Hematopoietic multipotent progenitor cell treated with erythropoietin and hydrocortisone succinate and interleukin-3 and kit ligand, for 17 days (in vitro differentiated cells): ENCODE measurements at places on chromosomes 11 and 22.

DNA sequence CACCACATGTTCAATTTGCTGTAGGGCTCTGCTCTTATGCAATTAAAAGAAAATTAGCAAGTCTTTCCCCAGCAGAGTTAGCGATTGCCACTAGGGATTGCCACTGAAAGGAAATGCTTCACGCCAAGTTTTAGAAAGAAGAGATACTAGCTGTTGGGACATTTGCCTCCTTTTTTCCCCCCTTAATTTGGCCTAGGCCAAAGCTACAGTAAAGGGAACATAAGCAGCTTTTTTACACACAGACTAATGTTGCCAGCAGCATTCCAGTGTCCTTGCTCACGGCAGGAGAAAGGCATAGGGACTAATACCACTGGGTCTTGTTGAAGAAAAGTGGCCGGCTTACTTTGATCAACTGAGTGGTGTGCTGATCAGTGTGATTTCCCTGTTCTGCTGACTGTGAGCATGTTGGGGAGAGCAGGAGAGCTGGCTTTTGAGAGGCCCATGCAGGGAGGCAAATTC lies 71.2 kb downstream of the PHF21A start:
- DNase-seq = no peak

GRCh38 chr11:71501071-71501985 lies 25.7 kb upstream of the KRTAP5-7 start:
- no peak for DNase-seq

- DNase-seq = no peak
Measured at GRCh38 chr22:43998679-43999264, 25.3 kb upstream of the PARVB start.

DNA sequence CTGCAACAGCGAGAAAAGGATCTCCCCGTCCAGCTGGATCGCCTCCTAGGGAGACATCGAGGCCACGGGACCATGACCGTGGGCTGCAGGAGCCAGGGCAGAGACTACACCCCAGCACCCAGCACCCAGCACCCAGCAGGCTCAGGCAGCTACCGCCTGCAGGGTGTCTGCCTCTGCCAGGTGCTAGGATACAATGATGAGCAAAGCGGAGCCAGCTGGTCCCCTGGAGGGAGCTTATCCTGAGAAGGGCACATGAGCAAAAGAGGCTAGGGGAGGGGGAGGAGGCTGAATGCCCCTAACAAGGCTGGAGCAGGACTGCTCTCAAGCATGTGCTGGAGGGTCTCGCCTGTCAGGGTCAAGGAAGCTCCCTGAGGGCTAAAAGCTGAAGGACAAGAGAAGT lies 4.8 kb upstream of the CASTOR1 start:
- DNase-seq = no peak

GRCh38 chr11:109984634-109985289 lies 108.4 kb upstream of the ZC3H12C start:
- DNase-seq = no peak

DNA sequence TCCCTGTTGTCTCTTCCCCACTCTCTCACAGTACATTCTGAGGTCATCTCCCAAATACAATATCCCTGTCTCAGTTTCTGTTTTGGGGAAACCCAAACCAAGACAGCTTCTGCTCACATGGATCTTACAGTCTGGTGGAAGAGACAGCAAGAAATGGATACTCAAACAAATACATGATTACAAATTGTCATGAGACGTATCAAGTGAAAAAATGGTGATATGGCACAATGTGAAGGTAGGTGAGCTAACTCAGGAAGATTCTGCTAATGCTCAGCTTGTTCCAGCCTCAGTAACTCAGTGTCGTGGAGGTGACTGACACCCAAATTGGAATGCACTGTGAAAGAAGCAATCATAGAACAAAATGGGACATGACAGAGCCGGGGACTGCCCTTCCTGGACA lies 68.3 kb downstream of the CHST1 start:
- no peak for DNase-seq

DNA sequence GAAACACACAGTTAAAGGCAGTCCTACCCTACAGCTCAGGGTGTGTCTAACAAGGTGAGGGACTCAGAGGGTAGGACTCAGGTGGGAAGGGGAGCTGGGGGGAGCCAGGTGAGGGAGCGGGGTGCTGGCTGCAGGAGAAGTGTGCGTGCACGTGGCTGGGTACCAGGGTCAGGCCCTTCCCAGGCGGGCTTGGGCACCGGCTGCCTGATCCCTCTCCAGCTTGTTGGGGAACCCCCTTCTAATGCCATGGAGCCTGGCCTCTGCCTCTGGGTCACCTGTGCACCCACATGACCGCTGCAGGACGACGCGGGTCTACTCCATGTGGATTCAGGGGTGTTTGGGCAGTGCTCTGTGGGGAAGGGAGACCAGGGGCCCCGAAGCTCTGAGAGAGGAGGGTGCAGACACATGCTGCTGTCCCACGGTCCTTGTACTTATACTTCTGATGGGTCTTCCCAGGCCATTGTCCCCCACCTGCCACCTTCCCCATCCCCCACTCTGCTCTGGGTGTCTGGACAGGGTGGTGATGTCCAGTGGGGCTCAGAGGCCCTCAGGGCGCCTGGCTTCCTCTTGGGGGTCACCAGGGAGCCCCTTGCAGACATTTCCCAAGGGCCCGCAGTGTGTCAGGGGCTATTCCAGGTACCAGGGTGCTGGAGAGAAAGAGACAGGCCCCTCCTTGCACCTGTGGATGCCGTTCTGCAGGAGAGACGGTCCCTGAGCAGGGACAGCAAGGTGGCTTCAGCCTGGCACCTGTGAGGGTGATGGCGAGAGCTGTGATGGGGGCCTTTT lies 10.4 kb upstream of the MRGPRD start:
- no peak for DNase-seq

- no peak for DNase-seq
Measured at GRCh38 chr22:46829941-46830715, 67.7 kb downstream of the TBC1D22A start.

DNA sequence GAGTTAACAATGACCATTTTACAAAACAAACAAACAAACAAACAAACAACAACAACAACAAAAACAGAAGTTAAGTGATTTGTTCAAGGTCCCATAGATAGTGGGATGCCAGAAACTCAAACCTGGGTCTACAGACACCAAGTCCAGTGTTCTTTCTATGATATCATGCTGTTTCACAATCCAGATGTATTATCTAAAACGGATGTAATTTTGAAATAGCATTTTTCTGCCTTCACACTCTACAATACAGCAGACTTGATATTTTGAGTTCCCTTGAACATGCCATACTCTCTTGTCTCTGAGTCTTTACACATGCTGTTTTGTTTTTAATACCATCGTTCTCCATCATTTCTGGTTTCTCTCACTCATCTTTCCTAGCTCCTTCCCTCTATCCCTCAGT lies 104.5 kb downstream of the RELT start:
- DNase-seq = no peak

DNA sequence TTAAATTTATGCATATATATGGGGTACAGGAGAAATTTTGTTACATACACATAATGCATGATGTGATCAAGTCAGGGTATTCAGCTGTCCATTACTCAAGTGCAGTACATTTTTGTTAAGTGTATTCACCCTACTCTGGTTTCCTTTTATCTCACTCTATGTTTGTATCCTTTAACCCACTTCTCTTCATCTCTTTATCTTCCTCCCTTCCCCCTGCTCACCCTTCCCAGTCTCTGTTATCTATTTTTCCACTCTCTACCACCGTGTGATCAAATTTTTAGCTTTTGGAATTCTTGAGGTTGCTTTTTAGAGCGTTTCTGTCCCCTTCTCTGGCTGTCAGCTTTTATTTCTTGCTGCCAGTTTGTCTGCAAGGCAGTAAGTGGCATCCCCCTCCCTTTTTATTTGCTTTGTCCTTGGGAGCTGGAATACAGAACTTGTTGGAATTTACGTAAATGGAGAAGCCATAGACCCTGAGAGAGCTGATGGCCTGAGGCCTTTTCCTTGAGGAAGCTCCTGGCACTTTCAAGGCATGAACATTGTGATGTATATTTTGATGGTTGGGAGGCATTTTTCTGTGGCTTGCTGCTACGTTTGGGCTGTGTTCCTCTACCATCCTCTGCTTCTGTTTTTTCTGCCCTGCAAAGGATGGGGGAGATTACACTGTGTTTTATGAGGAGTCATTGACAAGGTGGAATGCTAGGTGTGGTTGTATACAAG lies 148.6 kb downstream of the LDLRAD3 start:
- no peak for DNase-seq

DNA sequence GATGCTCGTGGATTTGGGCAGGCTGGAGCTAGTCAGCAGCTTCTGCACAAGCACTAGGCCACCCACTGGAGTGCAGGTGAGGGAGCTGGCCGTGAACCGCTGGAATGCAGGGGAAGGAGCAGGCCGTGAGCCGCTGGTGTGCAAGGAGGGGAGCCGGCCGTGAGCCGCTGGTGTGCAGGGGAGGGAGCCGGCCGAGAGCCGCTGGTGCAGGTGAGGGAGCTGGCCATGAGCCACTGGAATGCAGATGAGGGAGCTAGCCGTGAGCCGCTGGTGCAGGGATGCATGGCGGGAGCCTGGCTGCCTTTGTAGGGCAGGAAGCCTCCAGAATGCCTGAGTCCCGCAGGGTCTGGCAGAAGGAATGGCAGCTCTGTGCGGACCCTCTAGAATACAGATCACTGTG lies 4220.0 kb upstream of the OR11H1 start:
- no peak for DNase-seq

GRCh38 chr22:35189559-35189958 lies 67.7 kb upstream of the HMGXB4 start:
- DNase-seq = no peak

DNA sequence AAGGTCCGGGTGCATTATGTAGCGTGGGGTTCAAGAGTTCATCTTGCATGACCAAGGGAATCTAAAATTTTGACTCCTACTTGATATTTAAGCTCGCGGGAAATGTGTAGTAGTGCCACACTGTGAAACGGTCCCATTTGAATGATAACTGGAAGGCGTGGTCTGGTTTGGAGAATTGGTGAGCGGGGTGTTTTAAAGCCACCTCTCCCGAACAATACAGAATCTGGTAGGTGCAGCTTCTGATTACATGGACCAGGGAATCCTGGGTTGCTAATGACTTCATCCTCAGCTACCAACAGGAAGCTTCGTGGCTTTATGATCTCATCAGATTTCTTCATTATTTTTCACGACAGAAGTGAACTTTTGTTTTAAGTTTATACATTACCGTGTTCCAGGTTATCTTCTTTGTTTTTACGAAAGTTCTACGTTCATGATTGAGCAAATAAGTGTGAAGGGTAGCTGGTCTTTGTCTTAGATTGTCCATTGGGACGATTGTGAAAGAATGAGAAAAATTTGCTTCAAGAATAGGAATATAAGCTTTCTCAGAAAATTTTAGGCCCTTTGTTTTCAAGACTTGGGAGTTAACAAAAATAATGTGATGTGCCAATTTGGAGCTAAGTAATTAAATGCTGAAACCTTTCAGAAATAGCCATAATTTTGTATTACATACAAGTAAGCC lies 1.7 kb downstream of the QSER1 start:
- DNase-seq = no peak
